ENCODE measurements at places on chromosomes 16 and 17.
A peak's percentile ranks its signal among the peaks of the same experiment; 100 is the strongest.

DNA sequence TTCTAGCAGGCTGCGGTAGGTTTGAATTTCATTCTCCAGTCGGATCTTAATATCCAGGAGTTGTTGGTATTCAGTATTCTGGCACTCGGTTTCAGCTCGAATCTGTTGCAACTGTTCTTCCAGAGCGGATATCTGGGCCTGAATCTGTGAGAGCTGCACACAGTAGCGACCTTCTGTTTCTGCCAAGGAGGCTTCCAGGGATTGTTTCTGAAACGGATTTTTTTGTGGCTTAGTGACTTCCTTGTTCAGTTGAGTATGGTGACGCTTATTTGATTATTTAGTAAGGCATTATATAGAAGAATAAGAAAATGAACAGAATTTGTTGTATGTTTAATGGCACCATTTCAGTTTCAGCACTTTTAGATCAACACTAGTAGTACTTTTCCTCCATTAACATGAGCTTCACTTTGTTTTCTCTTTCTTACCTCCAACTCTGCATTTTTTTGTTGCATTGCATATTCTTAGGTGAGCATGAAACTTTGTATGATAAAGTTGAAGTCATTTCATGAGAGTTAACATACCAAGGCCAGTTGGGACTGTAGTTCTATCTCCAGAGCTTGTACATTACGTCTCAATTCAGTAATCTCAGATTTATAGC is 2.8 kb downstream of the KRT10 start:
- DNase-seq = no peak

DNA sequence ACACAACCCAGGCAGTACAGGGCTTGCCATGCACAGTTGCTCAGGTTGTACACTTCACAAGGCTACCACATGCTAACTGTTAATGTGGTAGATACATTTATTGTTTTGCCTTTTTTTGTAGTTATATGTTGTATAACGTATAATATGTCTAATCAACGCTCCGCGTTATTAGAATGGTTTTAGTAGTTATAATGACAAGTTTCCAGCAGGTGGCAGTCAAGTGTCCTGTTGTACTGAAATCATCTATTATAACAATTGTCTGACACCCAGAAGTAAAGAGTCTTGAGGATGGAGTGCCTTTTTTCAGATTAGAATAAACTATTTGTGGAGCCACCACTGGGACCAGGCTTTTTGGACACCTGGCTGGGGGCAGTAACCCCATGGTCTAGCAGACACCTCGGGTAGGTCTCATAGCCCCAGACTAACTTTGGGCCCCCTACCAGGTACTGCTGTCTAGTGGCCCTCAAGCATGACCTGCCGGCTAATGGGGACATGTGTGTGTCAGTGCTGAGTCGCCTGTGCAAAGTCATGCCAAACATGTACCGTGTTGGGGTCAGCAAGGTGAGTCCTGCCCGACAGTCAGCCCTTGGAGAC is 32.8 kb downstream of the MYO15A start:
- DNase-seq = no peak

GRCh38 chr17:50209472-50210239 is 8.2 kb upstream of the COL1A1 start:
- DNase-seq = no peak

GRCh38 chr16:3971706-3972105 is 91.2 kb upstream of the CREBBP start:
- DNase-seq = no peak

- DNase-seq = no peak
Observed at GRCh38 chr16:1781758-1782407, 488 bp downstream of the SPSB3 start.

GRCh38 chr17:8137645-8138373 is 13.9 kb upstream of the HES7 start:
- DNase-seq = no peak

- no peak for DNase-seq
Observed at GRCh38 chr17:69477204-69477902, 62.9 kb downstream of the MAP2K6 start.

- no peak for DNase-seq
Observed at GRCh38 chr16:716200-716568, 1.3 kb downstream of the METRN start.

- DNase-seq = no peak
Observed at GRCh38 chr17:50841949-50842354, 6.6 kb downstream of the WFIKKN2 start.

DNA sequence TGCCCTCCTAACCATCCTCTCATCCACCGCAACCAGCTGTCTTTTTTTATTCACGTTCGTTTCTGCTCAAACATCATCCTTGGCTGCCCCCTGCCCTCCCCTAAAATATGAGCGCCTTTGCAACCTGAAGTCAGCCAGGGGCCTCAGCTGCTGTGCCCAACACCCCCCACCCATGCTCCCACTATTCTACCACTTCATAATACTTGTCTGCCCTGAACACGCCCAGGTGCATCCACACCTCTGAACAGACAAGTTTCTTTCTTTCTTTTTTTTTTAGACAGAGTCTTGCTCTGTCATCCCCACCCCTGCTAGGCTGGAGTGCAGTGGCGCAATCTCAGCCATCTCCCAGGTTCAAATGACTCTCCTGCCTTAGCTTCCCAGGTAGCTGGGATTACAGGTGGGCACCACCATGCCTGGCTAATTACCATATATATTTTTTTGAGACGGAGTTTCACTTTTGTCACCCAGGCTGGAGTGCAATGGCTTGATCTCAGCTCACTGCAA is 26.9 kb downstream of the CEP295NL start:
- DNase-seq = no peak

DNA sequence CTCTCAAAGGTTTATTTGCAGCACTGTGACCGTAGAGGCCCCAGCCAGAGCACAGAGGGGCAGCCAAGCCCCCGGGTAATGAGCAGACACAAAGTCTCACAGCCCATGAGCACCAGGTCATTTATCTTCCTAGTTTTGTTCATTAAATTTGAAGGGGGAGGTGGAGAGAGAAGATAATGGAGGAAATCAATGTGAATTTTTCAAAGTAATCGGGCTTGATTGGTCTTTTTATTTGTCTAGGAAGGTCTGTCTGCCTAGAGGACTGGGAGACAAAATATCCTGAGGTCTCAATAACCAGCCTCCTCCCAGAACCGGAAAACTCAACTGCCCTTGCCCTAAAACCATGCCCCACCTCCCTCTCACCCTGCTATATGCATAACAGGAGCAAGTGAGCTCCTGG is 189.0 kb downstream of the SLC39A11 start:
- DNase-seq = no peak

DNA sequence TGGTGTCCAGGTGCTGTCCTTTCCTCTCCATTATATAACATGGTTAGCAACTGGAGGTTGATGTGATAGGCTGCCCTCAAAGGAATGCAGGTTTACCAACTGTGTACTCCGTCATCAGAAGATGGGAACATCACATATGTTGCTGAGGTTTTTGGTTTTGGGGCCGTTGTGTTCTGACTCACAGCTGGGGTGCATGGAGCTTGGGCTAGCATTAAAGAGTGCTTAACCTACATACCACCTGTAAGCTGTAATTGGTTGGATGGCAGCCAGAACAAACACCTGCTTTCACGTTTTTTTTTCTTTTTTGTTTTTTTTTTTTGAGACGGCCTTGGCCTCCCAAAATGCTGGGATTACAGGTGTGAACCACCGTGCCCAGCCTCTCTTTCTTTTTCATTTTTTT is 20.9 kb downstream of the TMEM11 start:
- no peak for DNase-seq

GRCh38 chr16:72262711-72263110 is 90.8 kb upstream of the PMFBP1 start:
- no peak for DNase-seq

DNA sequence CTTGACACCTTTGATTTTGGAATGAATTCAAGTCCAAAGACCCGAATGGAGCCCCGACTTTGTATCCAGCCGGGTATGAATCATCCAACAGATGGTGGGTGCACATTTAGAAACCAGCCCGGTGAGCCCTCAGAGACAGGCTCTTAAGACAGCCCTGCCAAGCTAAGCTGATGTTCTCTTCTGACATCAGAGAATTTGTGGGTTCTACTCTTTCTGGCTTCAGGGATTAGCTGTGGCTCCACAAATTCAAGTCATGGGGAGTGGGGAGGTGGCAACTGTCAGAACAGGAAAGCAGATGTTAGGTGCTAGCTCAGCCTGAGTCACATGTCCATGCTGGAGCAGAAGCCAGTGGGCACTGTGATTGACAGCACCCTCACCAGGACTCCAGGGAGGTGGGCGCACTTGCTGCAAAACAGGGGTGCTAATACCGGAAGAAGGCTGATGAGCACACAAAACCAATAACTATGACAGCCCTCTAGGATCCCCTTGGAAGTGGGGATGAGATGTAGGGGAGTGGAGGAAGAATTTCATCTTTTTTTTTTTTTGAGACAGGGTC is 31.4 kb upstream of the XYLT2 start:
- no peak for DNase-seq

- DNase-seq = no peak
Observed at GRCh38 chr17:27320222-27320560, 26.3 kb downstream of the WSB1 start.

- DNase-seq = no peak
Observed at GRCh38 chr16:58378401-58378800, 13.9 kb upstream of the GINS3 start.

DNA sequence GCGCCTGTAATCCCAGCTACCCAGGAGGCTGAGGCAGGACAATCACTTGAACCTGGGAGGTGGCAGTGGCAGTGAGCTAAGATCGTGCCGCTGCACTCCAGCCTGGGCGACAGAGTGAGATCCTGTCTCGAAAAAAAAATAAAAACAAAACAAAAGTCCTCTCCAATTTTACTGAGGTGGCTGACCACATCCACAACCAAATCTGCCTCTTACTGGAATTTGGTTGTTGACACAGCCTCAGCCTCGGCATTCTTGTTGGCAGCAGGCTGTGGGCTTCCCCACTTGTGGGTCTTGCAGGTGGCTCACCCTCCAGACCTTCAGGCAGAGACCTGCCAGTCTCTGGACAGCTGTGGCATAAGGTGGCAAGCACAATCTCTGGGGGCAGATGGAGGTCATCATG is 15.6 kb downstream of the B4GALNT2 start:
- DNase-seq = no peak

GRCh38 chr16:86886651-86887050 is 308.3 kb downstream of the FOXL1 start:
- DNase-seq = no peak

DNA sequence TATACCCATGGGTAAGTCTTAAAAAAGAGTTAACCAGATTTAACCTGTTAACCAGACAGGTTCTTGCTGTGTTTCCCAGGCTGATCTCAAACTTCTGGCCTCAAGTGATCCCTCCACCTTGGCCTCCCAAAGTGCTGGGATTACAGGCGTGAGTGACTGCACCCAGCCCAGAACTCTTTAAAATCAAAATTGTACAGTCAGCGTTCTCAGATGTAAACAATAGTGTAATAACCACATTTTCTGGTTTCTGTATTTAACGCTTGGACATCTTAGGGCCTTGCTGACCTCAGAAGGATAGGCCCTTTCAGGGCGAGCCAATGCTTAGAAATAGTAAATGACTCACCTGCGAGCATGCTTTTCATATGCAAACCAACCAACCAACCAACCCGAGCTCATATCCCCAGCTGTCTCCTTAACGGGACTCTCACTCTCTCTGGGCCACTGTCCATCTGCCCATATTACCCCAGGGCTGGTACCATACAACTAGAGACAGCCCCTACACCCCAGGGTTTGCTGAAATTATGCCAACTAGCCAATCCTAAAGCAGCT is 415.0 kb upstream of the XYLT1 start:
- no peak for DNase-seq

- no peak for DNase-seq
Observed at GRCh38 chr17:3167574-3167973, 29.7 kb upstream of the OR1A2 start.

DNA sequence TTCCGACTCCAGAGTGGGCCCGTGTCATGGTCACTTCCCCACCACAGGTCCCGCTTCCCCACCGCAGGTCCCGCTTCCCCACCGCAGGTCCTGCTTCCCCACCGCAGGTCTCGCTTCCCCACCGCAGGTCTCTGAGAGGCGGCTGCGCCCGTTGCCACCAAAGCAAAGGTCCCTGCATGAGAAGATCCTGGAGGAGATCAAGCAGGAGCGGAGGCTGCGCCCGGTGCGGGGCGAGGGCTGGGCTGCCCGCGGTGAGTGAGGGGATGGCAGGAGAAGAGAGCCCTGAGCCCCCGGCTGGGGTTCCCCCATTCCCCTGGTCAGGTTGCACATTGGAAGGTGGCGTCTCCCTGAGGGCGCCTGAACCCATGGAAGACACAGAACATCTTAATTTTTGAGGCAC is 17.4 kb upstream of the TCF25 start:
- DNase-seq = no peak

DNA sequence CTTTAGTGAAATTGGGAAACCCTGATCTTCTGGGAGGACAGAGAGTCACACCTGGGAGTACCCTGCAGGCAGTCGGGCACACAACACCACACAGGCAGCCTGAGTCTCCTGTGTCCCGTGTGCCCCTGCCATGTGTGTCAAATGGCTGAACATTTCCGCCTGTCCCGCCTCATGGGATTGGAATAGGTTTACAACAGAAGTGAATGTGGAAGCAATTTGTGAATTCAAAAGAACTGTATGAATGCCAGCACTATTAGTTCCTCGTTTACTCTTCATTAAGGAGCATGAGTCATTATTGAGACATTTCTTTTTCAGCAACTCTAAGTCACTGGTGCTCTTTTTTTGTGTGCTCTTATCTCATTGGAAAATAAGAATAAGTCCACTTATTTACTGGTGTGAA is 226.5 kb downstream of the PMP22 start:
- DNase-seq = no peak

- no peak for DNase-seq
Observed at GRCh38 chr17:66667491-66668030, 167.4 kb upstream of the CACNG5 start.

- no peak for DNase-seq
Observed at GRCh38 chr17:12613566-12613965, 52.1 kb upstream of the MYOCD start.

GRCh38 chr16:67845291-67846062 is 1.3 kb upstream of the NUTF2 start:
- DNase-seq = no peak

DNA sequence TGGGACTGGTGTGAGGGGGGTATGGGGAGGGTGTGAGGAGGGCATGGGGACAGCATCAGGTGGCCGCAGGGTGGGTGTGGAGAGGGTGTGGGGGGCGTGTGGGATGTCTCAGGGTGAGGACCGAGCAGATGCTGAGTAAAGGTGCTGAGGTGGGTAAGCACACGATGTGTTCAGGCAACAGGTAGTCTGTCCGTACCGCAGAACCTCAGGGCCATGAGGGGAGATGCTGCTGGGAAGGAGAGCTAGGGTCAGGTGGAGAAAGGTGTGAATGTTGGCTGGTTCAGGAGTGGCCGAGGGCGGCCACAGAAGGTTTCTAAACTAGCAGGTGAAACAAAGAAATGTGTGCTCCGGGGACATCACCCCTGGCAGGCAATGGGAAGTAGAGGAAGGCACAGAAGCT is 80.0 kb upstream of the CDH5 start:
- DNase-seq = peak; percentile 74

DNA sequence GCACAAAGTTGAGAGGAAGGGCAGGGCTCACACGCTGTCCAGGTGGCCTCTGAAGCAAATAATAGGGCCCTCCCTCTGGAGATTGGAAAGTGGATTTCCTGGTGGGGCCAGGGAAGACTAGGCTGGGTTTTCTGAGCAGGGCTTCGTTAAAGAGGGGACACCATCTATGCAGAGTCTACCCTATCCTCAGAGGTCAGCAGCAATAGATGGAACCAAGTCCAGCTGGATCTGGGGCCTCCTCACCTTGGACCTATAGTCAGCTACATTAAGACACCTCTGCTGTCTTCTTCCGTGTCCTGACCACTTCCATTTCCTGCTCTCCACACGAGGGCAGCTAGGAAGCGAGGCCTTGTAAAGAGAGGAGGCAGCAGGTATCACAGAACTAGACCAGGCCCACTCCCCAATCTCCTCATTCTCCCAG is 14.7 kb upstream of the ST6GALNAC1 start:
- no peak for DNase-seq

Data from vagina (tissue), 2 donors.